Fibroblast of skin of left biceps (primary cell): ENCODE measurements at places on chromosomes 1 and 21.

DNA sequence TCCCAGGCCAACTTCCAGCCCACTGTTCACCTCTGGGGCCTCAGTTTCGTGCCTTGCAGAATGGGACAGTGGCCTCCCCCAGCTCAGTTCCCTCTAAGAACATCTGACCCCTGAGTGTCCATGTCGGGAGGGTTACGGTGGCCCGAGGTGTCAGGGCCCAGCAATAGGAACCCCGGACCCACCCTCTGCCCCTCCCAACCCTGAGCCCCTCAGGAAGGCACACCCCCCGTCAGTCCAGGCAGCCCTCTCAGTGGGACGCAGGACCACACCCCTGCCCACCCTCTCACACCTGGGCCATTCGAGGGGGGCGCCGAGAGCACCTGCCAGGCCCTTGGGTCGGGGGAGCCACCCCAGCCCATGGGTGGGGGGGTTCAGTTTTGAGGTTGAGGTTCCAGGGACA lies 447 bp downstream of the TTC34 start:
- no peak for DNase-seq

- DNase-seq, result no peak
Observed at GRCh38 chr1:31389616-31390015, 16.7 kb upstream of the FABP3 start.

- DNase-seq, result no peak
Observed at GRCh38 chr21:21236996-21237395, 238.8 kb downstream of the NCAM2 start.

DNA sequence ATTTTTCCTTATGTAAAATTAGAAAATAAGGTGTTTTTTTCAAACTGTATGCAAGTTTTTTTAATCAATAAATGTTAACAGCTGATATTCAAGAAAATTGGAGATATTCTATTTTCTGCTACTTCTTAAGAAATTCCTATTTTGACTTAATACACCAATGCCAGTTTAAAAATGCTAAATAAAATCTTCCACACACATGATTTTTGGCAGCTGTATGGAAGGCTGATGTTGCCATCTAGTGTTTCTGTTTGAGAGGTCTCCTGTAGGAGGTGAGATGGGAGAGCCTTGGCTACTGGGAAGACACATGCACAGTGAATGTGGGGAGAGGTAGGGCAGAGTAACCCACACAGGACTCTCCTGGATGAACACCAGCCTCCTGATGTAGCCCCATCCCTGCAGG lies 29.2 kb upstream of the OR2B11 start:
- no peak for DNase-seq

- no peak for DNase-seq
Observed at GRCh38 chr1:199743227-199743626, 284.3 kb upstream of the NR5A2 start.

- no peak for DNase-seq
Observed at GRCh38 chr21:41635874-41636273, 127.9 kb upstream of the TMPRSS2 start.

- no peak for DNase-seq
Observed at GRCh38 chr1:183289051-183289496, 103.0 kb downstream of the LAMC2 start.

- DNase-seq, result no peak
Observed at GRCh38 chr1:185804206-185804605, 70.0 kb downstream of the HMCN1 start.

GRCh38 chr1:15178571-15179484 lies 25.3 kb downstream of the TMEM51 start:
- peak; percentile 69 for DNase-seq

DNA sequence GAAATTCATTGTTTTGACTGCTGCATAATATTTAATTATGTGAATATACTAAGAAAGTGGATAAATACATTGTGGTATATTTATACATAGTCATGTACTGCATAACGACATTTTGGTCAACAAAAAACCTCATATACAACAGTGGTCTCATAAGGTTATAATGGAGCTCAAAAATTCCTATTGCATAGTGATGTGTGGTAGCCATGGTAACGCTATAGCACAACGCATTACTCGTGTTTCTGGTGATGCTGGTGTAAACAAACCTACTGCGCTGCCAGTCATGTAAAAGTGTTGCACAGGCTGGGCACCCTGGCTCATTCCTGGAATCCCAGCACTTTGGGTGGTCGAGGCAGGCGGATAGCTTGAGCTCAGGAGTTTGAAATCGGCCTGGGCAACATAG lies 52.6 kb upstream of the NHLH2 start:
- DNase-seq, result no peak
